ENCODE measurements at places on chromosomes 1 and 21.

- DNase-seq, result no peak
Observed at GRCh38 chr1:226654046-226654667, 84.9 kb downstream of the ITPKB start.

DNA sequence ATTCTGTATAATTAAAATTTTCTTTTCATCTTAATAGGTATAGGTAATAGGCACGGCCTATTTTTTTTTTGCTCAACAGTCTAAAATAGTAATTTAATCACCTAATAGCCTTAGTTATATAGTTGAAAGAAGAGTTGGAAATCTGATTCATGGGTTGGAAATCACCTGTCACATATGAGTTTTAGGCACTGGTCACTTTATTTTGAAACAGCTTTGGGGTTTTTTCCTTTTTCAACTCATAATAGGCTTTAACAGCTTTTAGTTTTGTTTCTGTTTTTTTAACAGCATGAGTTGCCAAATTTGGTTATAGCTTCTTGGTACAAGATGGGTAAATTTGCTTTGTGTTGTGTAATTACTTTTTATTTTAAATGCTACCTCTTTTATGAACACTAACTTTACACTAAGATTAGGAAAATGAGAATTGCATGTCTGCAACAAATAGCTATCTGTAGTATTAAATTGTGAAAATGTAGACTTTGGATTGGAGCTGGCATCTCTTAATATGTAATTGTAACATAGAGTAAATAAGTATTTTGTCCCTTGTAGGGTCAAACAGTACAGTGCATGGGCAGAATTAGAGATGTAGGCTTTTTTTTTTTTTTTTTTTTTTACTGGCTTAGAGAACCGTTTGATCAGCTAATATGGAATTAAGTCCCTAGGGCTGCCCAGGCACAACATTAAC, 109.8 kb downstream of the OSBPL9 start:
- no peak for DNase-seq

GRCh38 chr1:103087256-103087655, 21.1 kb downstream of the COL11A1 start:
- no peak for DNase-seq

DNA sequence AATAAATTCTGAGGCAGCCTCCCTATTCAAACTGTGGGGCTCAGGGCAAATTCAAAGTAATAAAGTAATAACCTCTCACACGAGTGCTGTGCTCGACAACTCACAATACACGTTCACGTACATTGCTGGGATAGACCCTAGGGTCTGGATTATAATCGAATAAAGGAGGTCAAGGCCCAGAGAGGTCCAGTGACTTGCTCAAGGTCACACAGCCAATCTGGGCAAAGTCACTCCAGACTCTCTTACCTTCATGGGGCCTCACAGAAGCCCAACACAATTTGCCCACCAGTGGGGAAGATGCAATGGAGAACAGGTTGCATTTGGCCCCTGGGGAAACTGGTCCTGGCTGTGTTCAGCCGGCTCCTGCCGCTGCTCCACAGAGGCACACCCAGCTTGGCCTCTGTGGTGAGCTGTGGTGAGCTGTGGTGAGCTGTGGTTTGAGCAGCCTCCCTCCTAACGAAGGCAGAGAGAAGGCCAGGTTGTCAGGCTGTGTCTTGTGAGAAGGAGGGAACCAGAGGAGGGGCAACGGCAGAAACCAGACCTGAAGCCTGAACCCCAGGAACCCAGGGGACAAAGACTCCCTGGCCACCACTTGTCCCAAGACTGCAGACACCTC, 35.1 kb downstream of the NUAK2 start:
- DNase-seq, result no peak

GRCh38 chr1:169483500-169483966, 2.2 kb downstream of the SLC19A2 start:
- no peak for DNase-seq

Data from HS-27A (cell line).